ENCODE measurements at places on chromosomes 4 and X.
A peak's percentile ranks its signal among the peaks of the same experiment; 100 is the strongest.

DNA sequence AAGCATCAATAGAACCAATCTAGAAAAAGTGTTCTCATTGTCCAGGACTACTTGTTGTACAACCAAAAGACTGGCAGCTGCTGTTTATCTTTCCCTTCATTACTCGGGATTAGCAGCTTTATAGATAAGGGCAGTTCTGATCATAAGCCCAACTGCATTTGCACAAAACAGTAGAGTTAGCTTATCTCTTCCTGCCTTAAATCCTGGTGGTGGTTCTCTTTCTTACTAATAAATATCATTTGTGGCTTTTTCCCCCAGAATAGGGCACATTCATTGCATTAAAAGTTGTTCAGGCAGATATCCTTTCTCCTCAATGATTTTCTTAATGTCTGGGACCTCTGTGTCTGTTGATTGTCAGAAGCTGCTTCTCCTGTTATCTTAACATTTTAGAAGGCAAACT lies 20.2 kb upstream of the RRAGB start:
- DNase-seq, result no peak

GRCh38 chr4:101125045-101125942 lies 222.0 kb downstream of the PPP3CA start:
- DNase-seq, result no peak

DNA sequence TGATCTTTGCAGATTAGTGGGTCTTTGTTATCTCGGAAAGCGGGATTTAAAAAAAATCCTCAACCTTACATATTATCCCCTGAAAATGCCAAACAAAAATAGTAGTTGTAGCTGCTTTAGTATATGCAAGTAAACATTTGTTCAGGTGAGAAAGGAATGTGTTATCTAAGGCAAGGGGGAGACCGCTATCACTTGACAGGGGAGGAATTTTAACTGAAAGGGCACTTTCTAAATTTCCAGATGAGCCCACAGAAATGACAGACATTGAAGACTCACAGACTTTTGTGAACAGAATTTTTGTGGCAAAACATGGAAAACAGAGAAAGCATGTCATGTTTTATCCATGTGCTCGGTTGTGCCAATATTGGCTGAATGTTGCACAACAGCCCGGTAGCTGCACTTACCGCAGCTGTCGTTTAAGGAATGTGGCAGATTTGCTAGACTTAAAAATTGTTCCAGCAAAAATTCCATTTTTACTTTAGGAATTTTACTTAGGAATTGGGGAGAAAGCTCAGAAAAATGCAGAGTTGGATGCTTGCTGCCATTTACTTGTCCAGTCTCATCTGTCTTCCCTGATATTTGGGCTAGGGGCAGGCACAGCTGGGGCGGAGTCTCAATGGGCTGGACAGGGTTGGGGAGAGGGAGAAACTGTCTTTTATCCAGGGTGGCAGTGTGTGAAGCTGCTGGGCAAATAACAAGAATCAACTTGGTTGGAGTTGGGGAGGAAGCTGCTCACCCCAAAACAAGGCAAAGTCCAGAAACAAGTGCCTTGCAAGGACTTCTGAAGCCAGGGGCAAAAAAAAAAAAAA lies 94.6 kb upstream of the RPS6KA3 start:
- no peak for DNase-seq

DNA sequence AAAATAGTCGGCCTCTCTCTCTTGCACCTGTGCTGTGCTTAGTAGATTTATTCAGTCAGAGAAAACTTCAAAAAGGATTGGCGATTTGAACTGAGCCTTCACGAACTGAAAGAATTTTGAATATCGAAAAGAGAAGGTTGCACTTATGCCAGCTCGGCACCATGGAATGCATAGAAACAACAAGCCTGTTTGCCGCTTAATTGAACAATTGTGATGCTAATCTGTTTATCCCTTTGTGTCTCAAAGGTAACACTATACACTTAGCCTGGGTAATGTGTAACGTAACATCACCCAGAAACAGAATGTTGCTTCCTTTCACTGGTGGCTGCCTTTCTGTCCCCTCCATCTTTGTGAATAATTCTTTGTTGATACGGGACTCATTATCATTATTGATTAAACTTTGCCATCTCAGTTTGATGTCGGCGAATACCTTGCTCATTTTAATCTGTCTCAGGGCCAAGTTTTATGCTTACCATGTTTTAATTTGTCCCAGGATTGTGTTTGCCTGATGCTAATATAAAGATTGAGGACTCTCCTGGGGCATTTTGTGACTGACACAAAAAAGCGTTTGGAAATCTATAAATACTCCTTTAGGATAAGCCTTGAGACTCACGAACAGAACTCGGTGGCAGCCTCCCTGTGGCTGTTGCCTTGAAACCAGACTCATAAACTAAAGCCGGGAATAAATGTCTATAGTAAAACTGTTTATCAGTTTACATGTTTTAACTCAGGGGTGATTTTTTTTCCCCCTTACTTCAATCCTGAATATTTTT lies 400.5 kb downstream of the RAPGEF2 start:
- no peak for DNase-seq

- DNase-seq, result no peak
Observed at GRCh38 chr4:15479089-15479912, 9.6 kb downstream of the CC2D2A start.

DNA sequence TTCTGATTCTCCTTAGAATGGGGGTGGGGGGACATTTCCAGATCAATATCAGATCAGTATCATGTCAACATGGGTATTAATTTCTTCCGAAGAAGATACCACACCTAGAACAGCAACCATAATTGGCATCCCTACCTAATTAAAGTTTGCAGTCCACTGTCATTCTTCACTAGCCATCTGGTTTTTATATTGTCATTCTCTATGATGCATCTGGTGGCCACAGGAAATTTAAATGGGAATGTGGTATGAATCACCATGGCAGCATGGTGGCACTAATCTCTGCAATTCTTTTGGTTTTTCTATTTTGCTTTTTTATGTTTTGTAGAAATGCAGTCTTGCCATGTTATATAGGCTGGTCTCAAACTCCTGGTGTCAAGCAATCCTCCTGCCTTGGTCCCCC lies 16.6 kb upstream of the UBE2D3 start:
- no peak for DNase-seq

DNA sequence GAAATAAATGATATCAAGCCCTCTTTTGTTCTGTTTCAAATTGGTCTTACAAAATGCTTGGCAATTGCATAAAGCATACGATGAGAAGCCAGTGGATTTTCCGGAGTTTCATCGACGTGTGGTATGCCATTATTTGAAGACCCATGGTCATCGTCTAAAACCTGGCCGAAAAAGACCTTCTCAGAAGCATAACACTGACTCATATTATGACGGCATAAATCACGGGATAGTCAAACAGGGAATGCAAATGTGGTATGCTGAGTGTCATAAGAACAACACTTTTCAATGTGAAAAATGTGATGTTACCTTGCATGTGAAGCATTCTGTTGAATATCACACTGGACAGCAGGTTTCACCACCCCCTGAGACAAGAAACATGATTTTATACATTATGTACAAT lies 695.2 kb downstream of the GRXCR1 start:
- no peak for DNase-seq

- no peak for DNase-seq
Observed at GRCh38 chrX:85419293-85419692, 39.8 kb upstream of the POF1B start.

DNA sequence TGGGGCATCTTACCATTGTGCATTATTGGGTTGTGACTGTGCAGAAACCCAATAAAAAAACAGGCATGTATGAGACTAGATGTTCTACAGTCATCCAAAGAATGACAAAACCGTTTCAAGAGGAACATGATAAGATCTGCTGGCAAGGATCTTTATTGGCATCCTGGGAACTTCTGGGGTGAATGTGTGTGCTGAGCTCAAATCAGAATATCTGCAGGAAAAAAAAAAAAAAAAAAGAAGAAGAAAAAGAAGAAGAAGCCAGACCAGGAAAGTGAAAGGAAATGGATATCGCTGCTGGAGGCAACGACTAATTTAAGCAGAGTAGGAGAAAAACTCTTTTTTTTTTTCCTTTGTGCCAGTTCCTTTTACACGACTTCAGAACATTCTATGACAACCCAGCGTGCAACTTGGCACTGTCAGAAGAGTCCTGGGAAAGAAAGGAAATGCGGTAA lies 484.2 kb upstream of the BOD1L1 start:
- DNase-seq, result no peak

DNA sequence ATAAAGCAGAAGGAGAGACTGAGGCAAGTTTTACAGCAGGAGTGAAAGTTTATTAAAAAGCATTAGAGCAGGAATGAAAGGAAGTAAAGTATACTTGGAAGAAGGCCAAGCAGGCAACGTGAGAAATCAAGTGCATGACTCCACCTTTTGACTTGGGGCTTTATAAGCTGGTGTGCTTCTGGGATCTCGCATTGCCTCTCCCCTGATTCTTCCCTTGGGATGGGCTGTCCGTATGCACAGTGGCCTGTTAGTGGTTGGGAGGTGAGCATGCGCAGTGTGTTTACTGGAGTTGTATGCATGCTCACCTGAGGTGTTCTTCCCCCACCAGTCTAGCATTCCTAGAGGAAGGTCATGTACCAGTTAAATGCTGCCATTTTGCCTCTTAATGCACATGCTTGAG lies 29.1 kb upstream of the C1QTNF7 start:
- no peak for DNase-seq

DNA sequence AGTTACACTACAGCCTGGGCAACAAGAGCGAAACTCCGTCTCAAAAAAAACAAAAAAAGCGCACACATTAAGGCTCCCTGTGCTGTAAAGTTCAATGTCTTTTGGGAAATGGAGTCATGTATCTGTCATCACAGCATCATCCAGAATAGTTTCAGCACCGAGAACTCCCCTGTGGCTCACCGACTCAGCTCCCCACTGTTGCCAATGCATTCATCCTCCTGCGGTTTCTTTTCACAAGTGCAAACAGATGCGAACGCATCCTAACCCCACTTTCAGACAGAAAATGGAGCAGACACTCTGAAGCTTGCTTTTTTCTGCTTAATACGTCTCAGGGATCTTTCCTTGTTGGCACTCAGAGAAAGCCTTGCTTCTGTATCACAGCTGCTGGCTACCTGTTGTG lies 13.8 kb upstream of the SH3TC1 start:
- no peak for DNase-seq

GRCh38 chr4:145827885-145828284 lies 110.7 kb downstream of the ZNF827 start:
- DNase-seq, result no peak

GRCh38 chrX:81202456-81202819 lies 536 bp downstream of the SH3BGRL start:
- peak; percentile 20 for DNase-seq

DNA sequence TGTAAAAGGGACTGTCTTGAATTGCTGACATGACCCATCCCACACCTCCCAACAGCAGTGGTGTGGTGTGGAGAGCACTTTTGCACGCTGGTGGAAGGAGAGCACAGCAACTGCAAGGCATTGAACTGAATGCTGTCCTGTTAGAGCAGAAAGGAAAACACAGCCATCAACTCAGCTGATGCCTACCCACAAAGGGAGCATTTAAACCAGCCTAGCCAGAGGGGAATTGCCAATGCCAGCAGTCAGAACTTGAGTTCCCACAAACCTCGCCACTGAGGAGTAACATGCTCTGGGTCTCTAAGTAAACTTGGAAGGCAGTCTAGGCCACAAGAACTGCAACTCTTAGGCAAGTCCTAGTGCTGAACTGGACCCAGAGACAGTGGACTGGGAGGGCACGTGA lies 31.9 kb downstream of the MAGED4 start:
- DNase-seq, result no peak

- no peak for DNase-seq
Observed at GRCh38 chr4:151239608-151240007, 37.4 kb upstream of the PRSS48 start.

GRCh38 chr4:152892974-152893373 lies 43.1 kb upstream of the FHDC1 start:
- DNase-seq, result no peak

GRCh38 chr4:110680265-110680664 lies 57.4 kb upstream of the PITX2 start:
- no peak for DNase-seq

- DNase-seq, result no peak
Observed at GRCh38 chr4:123807187-123807586, 410.6 kb downstream of the SPRY1 start.

DNA sequence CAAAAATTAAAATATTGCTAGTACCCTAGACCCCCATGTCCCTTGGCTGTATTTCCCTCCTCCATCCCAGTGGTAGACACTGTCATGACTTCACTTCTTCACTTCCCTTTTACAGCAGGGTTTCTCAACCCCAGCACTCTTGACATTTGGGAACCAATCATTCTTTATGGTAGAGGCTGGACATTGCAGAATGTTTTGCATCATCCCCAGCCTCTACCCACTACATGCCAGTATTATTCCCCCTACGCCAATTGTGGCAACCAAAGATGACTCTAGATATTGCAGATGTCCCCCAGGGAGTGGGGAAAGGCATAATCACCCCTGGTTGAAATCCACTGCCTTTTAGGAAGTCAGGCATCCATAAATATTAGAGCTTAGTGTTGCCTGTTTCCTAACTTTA lies 138.6 kb downstream of the AMELX start:
- no peak for DNase-seq

DNA sequence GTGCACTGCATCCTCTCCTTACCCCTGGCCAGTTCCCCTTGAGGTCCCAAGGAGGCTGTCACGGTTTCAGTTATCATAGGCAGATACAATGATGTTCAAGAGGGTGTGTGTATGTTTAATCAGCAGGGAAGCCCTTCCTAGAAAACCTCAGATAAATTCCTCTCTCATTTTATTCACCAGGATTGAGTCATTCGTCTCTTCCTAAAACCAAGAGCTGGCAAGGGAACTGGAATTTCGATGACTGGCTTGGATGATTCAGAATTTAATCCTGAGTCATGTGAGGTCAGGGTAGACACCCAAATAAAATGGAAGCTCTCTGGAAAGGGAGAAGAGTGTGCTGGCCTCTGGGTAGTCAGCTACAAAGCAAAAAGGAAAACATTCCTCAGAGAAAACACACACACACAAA lies 106.2 kb upstream of the RAPGEF2 start:
- no peak for DNase-seq

GRCh38 chr4:116862592-116862991 lies 222.8 kb downstream of the TRAM1L1 start:
- no peak for DNase-seq

- no peak for DNase-seq
Observed at GRCh38 chrX:87063642-87064041, 454.0 kb upstream of the KLHL4 start.

- DNase-seq, result no peak
Observed at GRCh38 chr4:25092139-25092538, 61.4 kb upstream of the LGI2 start.

- peak; percentile 90 for DNase-seq
Observed at GRCh38 chrX:48737213-48737938, 24.2 kb upstream of the GLOD5 start.

GRCh38 chr4:114729068-114729738 lies 130.6 kb downstream of the UGT8 start:
- DNase-seq, result no peak
